ENCODE measurements at places on chromosomes 3 and 15.

- no peak for DNase-seq
These were observed 15.4 kb upstream of the CRBN start for GRCh38 chr3:3194861-3195260.

- no peak for DNase-seq
These were observed 60.1 kb downstream of the SLC12A1 start for GRCh38 chr15:48266024-48266689.

DNA sequence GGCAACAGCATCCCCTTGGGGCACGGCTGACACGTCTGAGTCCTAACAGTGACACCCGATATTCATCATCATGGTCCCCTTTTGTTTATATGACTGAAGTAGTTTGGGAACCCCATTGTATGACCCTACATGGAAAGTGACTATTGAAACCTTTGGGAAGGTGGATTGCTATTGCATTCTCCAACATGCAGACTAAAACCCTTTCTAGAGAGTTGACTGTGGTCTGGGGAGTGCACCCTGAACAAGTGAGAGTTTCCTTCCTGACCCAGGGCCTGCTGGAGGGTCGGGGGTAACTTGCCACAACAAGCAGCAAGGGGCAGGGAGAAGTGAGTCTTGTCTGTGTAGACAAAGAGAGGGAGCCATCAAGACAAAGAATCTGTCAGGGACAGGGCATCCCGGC is 54.4 kb downstream of the ISG20 start:
- no peak for DNase-seq

DNA sequence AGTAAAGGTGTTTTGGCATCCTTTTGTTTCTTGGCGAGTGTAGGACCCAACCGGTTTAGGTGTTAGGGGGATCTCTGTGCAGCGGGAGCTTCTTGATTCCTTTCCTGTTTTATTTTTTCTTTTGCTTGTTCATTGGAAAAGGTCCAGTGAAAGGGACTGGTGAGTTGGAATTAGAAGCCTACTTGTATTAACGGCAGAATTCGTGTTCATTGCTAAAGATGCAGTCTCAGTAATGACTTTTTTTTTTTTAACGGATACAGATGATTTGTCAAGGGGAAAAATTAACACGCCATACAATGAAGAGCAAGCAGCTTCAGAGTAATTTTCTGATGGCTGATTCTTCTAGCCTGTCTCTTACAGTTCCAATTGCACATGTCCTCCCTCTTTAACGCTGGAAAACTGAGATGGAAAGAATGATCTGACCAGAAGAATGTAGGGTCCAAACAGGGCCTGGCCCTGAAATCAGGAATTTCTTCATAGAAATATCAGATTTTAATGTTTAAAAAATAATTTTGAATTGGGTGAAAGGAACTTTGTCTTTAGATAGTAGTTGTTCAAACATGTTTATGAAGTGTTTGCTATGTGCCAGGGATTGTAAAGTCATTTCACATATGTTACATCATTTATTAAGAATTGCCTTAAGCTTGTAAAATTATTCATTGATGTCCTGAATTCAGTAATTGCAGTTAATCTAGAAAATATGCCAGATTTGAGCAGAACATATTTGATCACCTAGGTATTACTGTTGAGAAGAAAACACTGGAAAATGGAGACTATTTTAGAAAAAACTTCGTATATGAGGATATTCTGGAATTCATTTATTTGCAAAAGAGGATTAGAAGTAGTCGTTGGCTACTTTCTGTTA is 1.4 kb downstream of the MAPK6 start:
- no peak for DNase-seq

- no peak for DNase-seq
These were observed 98.8 kb downstream of the TGFBR2 start for GRCh38 chr3:30704931-30705890.

- no peak for DNase-seq
These were observed 114.8 kb upstream of the COL8A1 start for GRCh38 chr3:99523431-99524127.

DNA sequence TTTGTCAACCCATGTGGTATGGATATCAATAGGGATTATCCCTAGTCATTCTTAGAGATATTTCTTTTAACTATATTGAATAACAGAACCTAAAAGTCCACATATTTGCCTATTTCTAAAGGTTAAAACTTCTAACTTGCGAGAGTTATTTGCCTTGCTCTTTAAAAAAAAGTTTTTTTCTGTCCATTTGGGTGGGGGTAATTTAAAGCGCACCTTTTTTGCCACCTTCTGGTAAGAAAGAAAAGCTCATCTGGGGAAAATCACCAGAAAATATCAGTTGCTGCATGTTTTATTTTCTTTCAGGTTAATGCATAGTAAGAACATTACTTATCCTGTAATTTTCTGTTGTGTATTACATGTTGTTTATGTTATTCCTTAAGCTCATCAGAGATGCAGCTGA is 242.0 kb upstream of the GOLGA6L4 start:
- DNase-seq = no peak

DNA sequence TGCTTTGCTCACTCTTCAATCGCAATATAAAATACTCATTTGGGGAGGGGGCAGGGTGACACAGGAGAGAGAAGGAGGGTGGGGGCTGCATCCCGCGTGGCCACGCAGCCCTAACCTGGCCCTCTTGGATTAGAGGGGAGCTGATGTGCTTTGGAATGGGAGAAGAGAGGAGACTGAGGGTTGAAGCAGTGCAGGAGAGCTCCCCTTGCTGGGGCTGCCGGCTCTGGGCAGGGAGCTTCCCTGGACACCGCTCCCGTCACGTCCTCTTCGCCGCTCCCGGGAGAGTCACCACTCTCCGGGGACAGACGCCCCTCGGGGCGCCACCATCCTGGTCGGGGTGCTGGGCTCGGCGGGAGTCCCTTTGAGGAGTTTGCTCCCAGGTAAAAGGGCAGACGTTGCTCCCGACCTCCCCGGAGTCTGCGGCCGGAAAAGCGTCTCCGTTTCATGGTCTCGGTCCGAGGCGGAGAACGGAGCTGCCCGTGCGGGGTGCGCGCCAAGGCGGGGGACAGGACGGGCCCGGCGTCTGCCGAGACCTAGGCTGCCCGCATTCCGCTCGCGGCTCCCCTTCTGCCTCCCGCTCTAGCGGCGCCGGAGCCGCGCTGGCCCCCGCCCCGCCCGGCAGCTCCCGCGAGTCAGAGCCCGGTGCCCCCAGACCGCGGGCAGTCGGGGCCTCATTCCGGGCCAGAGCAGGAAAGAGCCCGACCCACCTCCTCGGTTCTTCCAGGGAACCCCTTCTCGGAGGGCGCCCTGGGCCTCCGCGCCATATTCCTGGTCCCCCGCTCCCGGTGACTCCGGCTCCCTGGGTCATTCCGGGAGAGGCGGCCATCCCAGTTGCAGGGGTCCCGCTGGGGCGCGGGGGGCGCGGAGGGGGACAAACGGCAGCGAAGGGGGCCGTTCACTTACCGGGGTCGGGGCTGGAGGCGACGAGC is 603 bp downstream of the SLC7A14 start:
- DNase-seq = no peak

DNA sequence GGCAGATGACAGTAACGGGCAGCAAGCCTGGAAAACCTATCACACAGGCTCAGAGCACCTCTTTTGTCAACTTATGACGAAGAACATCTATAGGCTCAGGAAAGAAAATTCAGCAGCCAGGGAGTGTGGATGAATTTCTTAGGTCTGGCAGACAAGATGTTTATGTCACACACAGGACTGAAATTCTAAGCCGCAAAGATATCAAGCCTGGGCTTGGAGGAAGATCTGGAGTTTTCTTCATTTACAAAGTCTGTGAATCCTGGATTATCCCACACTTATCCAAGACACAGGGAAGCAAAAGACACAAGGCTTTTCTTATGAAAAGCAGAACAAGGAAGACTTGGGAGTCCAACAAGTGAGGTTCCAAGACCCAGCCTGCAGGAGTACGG is 23.4 kb upstream of the CHCHD6 start:
- no peak for DNase-seq

GRCh38 chr3:77102951-77103769 is 63.3 kb downstream of the ROBO2 start:
- no peak for DNase-seq

DNA sequence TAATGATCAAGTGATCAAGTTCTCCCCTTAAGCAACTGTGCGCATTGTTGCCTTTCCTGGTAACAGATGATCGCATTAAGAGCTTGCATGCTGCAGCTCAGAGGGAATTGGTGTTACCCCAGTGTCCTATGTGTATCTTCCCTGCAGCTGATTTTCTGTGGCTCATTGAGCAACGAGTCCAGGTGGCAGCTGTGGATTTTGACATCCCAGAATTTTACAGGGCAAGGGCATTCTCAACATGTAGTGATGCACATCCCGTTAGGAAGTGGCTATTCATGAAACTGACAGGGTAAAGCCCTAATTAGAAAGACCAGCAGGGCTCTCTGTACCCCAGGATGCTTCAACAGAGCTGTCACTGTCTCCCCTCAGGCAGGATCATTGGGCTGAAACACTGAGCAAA is 232.8 kb downstream of the AGBL1 start:
- DNase-seq = no peak

DNA sequence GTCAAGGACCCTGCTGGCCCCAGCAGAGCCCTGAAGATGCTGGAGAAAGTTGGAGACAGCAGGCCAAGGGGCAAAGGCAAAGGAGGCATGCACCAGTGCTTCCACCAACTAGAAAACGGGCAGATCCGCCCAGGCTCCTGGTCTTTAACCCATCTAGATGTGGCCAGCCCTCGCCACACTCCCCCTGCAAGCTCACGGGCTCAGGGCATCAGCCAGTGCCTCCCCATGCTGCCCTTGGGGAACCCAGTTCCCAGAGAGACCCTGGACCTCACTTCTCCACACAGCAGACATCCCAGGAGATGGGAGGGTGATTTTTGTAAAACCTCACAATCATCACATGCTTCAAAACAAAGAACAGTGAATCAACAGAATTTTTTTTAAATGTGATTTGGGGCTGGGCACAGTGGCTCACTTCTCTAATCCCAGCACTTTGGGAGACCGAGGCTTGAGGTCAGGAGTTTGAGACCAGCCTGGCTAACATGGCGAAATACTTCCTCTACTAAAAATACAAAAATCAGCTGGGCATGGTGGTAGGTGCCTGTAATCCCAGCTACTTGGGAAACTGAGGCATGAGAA is 24.5 kb downstream of the CYFIP1 start:
- no peak for DNase-seq

DNA sequence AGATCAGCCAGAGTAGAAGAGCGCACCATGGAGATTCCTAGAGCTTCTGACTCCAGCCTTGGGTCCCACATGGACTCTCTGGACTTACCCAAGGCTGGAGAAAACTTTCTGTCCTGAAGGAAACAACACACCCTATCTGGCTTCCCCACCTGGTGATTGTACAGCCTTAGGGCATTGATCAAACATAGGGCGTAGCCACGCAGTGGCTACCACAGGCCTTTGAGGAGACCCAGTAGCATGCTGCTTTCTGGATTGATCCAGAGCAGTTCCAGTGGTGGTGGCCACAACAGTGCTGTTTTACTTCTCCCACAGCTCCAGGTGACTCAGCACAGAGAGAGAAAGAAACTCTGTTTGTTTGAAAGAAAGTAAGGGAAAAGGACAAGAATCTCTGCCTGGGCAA is 23.5 kb downstream of the PYDC2 start:
- no peak for DNase-seq

GRCh38 chr3:179037351-179037750 is 34.3 kb downstream of the ZMAT3 start:
- DNase-seq = peak; percentile 61

DNA sequence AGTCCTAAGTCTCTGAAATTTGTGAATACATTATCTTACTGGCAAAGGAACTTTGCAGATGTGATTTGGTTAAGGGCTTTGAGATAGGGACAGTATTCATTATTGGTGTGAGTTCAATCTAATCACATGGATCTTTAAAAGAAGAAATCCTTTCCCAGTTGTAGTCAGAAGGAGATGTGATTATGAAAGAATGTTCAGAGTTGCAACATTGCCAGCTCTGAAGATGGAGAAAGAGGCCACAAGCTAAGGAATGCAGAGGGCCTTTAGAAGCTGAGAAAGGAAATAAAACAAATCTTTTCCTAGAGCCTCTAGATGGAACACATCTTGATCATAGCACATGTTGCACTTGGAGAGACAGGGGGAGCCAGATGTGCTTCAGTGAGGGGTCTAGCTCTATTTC is 27.7 kb upstream of the SIAH2 start:
- no peak for DNase-seq

- DNase-seq = peak; percentile 17
These were observed 7.5 kb upstream of the PGPEP1L start for GRCh38 chr15:99014803-99015697.

DNA sequence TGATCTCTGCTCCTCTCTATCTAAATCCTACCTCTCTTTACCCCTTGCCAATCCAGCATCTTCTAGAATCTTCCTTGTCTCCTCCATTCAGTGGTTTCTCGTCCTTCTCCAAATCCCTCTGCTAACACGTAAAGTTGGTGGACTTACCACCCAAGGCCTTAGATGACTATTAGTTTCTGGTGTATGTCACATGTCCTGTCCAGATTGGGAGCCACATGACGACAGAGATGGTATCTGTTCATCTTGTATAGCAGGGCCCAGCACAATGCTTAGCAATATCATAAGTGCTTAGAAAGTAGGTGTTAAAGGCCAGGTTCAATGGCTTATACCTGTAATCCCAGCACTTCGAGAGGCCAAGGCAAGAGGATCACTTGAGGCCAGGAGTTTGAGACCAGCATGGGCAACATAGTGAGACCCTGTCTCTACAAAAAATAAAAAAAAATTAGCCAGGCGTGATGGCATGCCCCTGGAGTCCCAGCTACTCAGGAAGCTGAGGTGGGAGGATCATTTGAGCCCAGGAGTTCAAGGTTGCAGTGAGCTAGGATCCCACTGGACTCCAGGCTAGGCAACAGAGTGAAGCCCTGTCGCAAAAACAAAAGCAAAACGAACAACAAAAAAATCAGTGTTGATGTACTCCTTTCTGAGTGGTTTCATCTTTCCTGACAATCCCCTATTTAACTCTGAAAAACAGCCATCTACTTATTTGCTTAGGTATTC is 81.8 kb downstream of the HMG20A start:
- DNase-seq = no peak

GRCh38 chr3:89264037-89264560 is 156.7 kb downstream of the EPHA3 start:
- DNase-seq = no peak

DNA sequence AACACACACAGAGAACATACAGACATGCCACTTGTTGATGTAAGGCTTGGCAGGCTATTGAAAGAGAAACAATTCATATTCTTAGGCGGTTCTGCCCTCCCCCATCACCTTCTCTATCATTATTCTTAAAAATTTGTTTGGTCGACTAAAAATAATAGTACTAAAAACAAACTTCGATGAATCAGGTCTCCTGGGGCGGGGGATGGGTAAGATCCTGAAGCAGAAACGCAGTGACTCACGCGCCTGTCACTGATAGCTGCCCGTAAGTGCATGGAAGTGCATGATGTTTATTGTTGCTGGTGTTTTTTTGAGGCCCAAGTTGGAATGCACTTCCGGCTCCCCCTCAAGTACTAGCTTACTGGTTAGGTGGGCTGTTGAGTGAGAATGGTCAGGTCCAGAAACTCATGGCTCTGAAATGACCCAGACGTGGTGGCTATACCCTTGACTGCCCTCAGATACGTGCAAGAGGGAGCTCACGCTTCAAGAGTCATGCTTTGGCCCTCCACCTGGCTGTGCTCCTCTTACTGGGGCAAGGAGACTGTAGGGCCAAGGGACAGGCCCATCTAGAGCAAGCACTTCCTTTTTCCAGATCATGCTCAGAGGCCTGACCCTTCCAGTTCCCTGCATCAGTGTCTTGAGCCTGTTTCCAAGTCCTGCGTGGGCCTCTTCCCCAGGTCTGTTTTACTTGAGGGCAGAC is 10.9 kb downstream of the SMAD3 start:
- DNase-seq = peak; percentile 73
